Activated CD4-positive, alpha-beta T cell treated with anti-CD3 and anti-CD28 coated beads, Interleukin-2, amount 10 ng/mL, durations not matched to agents 7 days and 5 days (primary cell): ENCODE measurements at places on chromosomes 7 and 10. TPM values are rescaled to one million over a fixed set of nuclear protein-coding genes. Genes with fewer than 3 reads are reported as not detected.

- peak; percentile 14 for DNase-seq
Observed at GRCh38 chr7:107167483-107168232, 1.1 kb upstream of the HBP1 start.

DNA sequence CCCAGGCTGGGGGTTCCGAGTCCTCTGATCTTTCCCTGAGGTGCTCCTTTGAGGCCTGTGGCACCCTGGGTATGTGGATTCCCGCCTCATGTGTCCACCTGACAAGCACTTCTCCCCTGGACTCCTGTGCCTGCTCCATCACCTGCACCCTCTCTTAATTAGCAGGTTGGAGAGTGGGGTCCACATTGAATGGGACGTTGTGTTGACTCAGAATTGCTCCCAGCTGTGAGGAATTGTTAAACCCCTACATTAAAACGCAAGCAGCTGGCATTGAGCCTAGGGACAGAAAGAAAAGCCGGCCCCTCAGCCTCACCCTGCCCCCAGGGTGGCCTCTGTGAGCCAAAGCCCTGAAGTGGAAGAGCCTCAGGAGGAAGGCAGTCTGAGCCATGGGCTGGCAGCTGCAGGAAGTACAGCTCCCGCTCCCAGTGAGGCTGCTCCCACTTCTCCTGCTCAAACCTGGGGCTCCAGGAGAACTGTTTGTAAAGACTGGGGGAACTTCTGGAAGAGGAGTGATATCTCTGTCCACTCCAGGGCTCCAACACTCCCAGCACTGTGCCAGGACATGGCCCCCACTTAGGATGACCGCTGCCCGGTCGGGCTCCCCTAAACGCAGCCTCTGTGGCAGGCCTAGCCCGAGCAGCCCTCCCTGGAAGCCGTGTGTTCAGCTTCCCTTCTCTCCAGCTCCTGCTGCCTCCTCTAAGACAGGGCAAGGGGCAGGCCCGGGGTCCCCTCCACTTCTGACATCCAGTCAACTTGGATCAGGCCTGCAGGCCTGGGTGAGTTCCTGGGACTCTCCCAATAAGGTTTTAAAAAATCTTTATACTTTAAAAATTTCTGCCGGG lies 1.8 kb upstream of the OPN4 start:
- no peak for DNase-seq

- no peak for DNase-seq
Observed at GRCh38 chr7:122217125-122217524, 73.1 kb upstream of the AASS start.

GRCh38 chr7:50818324-50818723 lies 35.6 kb upstream of the GRB10 start:
- no peak for DNase-seq

GRCh38 chr10:124992462-124993344 lies 50.8 kb downstream of the ZRANB1 start:
- peak; percentile 36 for DNase-seq

DNA sequence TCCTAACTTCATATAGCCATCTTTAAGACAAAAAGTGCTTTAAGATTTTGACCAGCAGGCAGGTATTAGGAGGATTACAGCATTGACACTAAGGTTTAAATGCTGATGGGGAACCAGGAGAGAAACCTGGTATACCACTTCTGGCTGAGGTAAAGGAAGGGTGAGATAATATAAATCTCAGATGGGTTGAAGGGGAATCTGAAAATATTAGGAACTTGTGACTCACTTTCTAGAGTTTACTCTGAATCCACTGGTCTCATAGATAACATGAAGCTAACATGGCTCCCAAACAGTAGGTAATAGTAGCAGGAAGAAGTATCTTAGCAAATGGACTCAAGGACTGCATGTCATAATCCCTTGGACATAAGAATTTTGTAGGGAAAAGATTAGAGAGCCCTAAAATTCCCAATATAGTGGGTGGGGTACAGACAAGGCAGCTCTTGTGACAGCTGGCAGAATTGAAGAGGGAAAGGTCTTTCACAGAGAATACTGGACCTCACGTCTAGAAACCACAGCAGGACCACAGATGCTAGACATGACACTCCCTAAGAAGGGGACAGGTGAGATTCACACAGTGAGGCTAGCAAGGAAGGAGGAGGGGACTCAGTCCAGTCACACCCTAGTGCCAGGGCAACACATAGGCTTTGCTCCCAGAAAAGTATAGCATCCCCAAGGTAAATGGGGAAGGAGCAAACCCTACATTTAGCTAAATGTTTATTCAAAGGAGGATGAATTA lies 3.5 kb downstream of the PTTG1IP2 start:
- no peak for DNase-seq

DNA sequence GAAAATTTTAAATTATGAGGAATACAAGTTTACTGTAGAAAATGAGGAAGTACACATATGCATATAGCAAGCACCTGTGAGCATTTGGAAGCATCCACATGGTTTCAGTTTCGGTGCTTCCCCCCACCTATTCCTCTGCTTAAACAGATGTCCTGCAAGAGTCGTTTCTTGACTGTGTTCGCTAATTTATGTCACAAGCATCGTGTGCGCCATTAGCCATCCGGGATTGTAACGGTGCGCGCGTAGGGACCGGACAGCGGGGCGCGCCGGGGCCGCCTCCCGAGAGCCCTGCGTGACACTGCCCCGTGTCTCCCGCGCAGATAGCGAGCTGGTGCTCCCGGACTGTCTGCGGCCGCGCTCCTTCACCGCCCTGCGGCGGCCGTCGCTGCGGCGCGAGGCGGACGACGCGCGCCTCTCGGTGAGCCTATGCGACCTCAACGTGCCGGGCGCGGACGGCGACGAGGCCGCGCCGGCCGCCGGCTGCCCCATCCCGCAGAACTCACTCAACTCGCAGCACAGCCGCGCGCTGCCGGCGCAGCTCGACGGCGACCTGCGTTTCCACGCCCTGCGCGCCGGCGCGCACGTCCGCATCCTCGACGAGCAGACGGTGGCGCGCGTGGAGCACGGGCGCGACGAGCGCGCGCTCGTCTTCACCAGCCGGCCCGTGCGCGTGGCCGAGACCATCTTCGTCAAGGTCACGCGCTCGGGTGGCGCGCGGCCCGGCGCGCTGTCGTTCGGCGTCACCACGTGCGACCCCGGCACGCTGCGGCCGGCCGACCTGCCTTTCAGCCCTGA lies 90.9 kb downstream of the NEURL1 start:
- peak; percentile 78 for DNase-seq

GRCh38 chr10:123772645-123773508 lies 106.7 kb downstream of the GPR26 start:
- peak; percentile 12 for DNase-seq

GRCh38 chr7:94042381-94042780 lies 38.2 kb upstream of the BET1 start:
- no peak for DNase-seq

TMEM236 gene
- total RNA-seq = not detected

GGCT gene
- 42.6 TPM for total RNA-seq

TMUB1 gene
- total RNA-seq = 77.1 TPM

HSPA14 gene
- 26.8 TPM for total RNA-seq
